ENCODE measurements at places on chromosomes 1 and 21.

DNA sequence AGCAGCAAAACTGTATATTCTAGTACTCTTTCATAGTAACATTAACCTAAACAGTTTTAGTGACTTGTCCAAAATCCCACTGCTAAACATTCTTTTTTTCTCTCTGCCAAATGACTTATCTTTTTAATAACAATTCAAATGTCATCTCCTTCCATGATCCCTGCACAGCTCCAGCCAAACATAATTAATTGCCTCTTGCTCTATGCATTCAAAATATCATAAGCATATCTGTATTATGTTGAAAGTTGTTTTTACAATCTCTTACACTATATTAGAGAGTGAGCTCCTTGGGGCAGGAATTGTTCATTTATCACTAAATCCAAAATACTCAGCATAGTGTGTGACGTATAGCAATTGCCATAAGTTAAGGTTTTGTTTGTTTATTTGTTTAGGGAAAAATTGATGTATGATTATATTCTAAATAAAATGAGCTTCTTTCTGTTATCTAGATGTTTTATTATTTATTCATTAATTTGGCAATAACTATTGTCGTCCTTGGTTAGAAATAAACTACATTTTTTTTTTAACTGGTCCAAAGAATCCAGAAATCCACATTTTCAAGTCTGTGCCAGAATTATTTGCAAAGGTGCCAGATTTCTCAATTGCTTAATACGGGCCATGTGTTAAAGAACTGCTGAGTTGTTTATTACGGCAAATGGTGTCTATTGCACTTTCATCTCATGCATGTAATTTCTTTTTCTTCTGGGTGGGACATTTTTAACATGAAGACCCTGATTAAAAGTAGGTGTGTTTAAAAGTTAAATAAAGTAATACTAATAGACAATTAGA lies 577.2 kb upstream of the ZRANB2 start:
- DNase-seq: no peak

- no peak for DNase-seq
Measured at GRCh38 chr1:157104598-157105293, 5.1 kb upstream of the ETV3L start.

DNA sequence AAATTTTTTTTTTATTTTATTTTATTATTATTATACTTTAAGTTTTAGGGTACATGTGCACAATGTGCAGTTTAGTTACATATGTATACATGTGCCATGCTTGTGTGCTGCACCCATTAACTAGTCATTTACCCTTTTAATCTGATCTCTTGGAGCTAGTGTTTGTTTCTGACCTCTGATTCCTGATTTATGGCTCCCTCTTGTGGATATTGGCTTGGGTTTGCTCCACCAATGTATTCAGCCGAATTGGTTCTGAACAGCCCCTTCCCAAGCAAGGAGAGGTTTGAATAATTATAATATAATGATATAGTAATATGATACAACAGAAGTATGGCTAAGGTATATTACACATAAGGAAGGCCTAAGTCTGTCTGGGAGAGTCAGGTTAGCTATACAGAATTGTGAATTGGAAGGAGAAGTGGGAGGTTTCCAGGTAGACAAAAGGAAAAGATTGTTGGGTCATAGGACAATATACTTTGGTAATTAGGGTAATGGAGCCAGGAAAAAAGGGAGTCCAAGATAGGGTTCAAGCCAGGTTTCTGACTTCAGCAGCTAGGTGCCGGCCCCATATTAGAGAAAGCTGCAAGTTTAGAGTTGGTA lies 53.1 kb upstream of the HMCN1 start:
- no peak for DNase-seq

GRCh38 chr1:71427066-71427465 lies 346.2 kb upstream of the ZRANB2 start:
- DNase-seq: no peak

DNA sequence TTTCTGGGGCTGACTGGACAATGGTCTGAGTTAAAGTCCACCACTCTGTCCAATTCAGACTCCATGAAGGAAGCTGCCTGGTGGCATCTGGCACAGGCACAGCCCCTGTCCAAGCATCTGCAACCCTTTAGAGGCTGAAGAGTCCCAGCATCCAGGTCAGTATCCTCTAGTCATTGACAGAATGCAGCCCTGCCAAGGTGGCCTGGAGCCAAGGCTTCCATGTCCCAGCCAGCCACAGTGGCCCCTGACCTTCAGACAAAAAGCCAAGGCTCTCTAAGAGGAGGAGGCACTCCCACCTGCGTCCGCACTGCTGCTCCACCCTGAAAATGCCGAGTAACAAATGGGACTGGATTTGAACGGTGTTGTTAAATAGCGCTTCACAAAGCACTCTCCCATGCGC lies 49.4 kb downstream of the KCNN3 start:
- no peak for DNase-seq

GRCh38 chr1:24052220-24052619 lies 59.7 kb downstream of the MYOM3 start:
- DNase-seq: no peak

DNA sequence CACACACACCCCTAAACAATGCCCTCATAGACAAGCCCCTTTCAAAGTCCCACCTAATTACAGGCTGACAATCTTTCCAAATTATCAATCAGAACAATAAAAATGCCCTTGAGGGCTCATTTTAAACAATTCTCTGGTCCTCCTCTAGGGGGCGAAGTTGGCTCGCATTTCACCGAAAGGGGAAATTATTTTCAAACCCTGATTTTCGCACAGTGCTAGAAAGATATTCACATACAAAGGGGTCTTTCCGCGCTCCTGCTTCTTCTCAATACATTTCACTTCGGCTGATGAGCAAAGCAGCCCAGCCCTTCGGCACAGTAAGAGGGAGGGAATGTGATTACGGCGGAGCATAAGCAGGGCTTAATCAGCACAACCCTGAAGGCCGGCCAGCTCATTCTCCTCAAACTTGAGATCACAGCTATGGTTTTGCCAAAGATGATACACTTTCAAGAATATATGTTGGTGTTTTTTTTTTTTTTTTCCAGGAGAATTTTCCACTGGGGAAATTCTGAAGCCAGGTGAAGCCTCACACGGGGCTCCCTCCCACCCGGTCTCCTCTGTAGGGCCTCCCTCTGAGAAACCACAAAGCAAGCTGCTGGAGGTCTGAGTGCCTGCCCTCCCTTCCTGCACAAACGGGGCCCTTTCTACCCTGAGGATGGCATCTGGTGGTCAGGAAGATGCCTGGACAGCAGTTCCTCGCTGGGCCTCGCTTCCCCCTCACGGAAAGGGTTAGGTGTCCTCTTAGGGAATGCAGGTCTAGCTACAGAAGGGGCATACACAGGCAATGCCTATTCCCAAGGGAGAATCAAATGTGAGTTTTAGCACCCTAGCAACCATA lies 66.9 kb downstream of the GNG12 start:
- DNase-seq: peak; percentile 19

GRCh38 chr1:192905049-192905448 lies 96.2 kb downstream of the RGS2 start:
- DNase-seq: no peak

DNA sequence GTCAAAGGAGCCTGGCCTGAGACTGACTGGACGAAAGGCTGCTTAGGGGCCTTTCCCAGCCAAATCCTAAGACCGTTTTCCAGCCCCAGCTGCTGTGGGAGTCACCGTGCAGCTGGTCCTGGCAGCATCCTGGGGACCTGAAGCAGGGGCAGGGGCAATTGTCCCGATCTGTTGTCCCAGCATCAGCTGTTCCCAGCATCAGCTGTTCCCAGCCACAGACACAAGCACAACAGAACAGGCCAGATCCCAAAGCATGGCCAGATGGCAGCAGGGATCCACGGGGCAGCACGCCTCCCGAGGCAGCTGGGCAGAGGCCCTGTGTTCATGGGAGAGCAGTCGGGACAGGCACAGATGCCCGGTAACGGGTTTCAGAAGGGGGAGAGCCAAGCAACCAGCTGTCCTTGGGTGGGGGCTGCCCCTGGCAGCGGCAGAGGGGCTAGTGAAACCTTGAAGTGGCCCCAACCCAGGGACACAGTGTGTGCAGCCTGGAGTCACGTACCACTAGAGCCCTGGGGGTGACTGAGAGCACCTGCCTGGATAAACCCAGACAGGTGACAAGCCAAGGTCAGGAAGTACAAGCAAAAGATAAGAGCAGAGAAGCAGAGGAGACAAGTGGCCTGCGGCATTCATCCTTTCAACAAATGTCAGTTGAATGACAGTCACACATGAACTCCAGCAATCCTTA lies 13.3 kb downstream of the CELA2B start:
- no peak for DNase-seq

DNA sequence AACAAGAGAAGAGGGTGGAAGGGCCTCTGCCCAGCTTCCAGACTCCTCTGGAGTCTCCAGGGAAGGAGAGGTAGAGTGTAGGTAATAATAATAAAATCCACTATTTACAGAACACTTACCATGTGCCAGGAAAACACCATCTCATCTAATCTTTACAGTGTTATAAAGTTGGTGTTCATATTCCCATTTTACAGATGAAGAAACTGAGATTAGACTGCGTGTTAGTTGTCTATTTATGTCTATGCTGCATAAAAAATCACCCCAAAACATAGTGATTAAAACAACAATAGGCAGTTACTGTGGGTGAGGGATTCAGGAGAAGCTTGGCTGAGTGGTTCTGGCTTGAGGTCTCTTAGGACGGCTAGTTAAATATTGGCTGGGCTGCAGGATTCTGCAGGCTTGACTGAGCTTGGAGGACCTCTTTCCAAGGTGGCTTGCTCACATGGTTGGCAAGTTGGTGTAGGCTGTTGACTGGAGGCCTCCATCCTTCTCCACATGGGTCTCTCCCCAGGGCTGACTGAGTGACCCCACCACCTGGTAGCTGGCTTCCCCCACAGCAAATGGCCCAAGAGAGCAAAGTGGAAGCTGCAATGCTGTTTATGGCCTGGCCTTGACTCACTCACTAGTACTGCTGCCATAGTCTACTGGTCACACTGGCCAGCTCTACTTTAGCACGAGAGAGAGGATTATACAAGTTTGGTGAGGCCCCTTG lies 6.5 kb upstream of the ALX3 start:
- DNase-seq: no peak

- DNase-seq: no peak
Measured at GRCh38 chr1:9850442-9851162, 26.8 kb upstream of the CLSTN1 start.

Data from stimulated activated CD8-positive, alpha-beta memory T cell treated with anti-CD3 and anti-CD28 coated beads, Interleukin-15, amount 100 ng/mL, for 1 hour (primary cell).